ENCODE measurements at places on chromosomes 5 and 9. TPM values are rescaled to one million over a fixed set of nuclear protein-coding genes. Genes with fewer than 3 reads are reported as not detected.

The ENDOG gene
- 136 TPM for total RNA-seq

The ZNF366 gene
- total RNA-seq: not detected

The FEM1C gene
- 8.7 TPM for total RNA-seq

The SPINK5 gene
- total RNA-seq: 5.3 TPM

The PCDHGA11 gene
- 5.0 TPM for total RNA-seq

All from cardiac muscle cell (in vitro differentiated cells and primary cell).